ENCODE measurements at places on chromosomes 3 and 15.

DNA sequence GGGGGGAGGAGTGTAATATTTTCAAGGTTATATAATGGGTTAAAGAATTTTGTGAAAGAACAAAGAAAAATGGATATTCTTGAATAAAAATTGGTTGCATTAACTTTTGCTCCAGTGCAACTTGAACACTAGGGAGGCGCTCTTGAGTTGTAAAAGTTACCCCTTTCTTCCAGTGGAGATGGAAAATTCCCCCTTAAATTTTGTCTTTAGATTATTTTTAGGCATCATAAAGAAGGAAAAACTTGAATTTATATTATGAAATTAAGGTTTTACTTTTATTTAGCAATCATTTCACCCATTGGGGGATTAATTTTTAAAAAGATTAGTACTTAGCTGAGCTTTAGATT, 550 bp upstream of the CHD2 start:
- no peak for DNase-seq

- no peak for DNase-seq
Observed at GRCh38 chr3:131140891-131141290, 114.2 kb downstream of the NEK11 start.

DNA sequence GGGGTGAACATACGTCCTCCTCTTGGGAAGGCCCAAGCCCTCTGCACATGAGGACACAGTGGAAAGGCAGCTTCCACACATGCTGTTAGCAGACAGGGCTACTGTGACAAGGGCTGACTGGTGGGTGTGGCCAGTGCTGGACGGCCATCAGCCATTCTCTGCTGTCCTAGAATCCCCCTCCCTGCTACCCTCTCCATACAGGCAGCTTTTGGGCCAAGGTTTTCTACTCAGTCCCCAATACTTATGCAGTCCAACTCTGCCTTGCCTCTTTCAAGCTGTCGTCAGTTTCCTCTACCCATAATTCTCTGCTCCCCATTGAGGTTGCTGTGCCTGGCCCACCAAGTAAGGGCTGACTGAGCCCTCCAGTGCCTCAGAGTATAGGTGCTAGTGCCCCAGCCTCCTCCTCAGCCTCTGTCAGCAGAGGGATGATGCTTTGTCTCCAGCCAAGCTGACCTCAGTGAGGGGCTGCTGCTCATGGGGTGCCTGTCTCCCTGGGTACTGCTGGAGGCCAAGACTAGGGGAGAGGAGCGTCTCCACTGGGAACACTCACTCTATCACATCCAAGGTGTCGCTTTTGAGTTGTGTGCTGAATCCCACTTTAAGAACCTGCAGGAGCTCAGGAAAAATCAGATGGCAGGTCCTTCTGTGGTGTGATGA, 2.8 kb downstream of the LOXL1 start:
- DNase-seq, result no peak

DNA sequence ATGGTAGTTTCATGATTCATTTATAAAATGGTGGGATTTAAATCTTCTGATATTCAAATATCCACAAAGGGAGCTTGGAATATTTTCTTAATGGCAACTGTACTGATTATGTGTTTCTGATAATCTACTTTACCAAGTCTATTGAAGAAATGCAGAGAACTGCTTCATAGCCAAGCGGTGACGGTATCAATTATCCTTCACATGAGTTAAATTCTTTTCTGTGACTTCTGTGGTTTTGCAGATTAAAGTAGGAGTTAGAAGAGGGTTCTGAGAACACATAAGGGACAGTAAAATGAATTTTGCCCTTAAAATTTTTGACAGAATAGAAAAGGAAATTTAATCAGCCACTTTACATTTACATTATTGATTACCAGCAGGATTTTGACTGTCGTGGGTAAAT, 563.2 kb downstream of the GBE1 start:
- no peak for DNase-seq

- DNase-seq, result no peak
Observed at GRCh38 chr3:26237036-26237682, 385.4 kb upstream of the LRRC3B start.

DNA sequence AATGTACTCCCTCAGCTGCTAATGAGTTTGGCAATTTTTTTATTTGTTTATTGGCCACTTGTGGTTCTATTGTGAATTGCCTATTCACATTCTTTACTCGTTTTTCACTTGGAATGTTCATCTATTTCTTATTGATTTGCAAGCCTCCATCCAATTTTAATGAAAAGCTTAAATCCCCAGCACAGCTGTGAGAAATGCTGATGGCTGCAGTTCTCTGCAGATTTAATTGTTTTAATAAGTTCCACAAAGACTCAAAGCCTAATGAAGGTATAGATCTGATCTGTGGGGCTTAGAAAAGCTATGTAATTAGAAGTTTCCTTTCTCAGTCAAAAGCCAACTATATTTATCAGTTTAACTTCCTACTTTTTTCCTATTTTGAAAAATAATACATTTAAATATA, 41.5 kb downstream of the LYZL4 start:
- DNase-seq, result no peak

DNA sequence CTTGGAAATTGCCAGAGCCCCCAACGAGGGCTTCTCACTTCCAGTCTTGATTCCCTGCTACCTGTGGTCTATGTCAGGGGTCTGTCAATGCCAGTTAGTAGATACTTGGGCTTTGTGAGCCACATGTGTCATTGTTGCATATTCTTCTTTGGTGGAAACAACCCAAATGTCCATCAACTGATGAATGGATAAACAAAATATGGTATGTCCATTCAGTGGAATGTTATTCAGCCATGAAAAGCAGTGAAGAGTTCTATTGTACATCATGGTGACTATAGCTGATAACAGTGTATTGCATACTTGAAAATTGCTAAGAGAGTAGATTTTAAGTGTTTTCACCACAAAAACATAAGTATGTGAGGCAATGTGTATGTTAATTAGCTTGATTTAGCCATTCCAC, 288.1 kb downstream of the RPLP1 start:
- no peak for DNase-seq

- peak; percentile 91 for DNase-seq
Observed at GRCh38 chr15:40088929-40089755, 19.5 kb downstream of the BMF start.

DNA sequence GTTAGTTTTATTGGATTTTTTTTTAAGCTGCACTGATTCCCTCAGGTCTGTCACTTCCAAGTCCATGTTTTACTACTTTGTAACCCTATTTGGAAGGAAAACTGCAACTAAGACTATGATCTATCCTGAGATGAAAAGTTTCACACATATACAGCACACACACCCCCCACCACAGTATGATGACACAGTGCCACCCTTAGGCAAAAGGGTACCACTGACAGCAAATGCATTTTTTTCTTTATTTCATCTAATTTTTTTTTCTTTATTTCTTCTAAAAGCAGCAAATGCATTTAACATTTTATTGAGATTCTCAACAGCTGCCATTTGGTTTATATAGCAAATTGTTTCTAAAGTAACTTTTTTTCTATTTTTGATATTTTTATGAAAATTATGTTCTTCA, 21.2 kb downstream of the NGRN start:
- peak; percentile 51 for DNase-seq

DNA sequence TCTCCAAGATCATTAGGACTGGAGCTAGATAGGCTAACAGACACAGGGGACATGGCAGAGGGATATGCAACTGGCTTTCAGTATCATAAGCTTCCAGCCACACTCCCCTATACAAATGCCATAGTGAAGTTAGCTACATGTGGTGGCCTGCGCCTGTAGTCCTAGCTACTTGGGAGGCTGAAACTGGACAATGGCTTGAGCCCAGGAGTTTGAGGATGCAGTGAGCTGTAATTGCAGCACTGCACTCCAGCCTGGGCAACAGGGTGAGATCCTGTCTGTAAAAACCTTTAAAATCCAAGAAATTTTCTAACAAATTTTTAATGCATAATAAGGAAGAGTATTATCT, 37.3 kb downstream of the DLG1 start:
- no peak for DNase-seq

- DNase-seq, result no peak
Observed at GRCh38 chr3:2947536-2947935, 162.6 kb downstream of the IL5RA start.

- DNase-seq, result no peak
Observed at GRCh38 chr3:87186608-87187159, 40.4 kb upstream of the CHMP2B start.

- no peak for DNase-seq
Observed at GRCh38 chr3:70620367-70620766, 307.9 kb upstream of the MDFIC2 start.

GRCh38 chr3:131778526-131778925, 256.3 kb downstream of the CPNE4 start:
- DNase-seq, result no peak

- peak; percentile 23 for DNase-seq
Observed at GRCh38 chr3:131082871-131083863, 56.5 kb downstream of the NEK11 start.

DNA sequence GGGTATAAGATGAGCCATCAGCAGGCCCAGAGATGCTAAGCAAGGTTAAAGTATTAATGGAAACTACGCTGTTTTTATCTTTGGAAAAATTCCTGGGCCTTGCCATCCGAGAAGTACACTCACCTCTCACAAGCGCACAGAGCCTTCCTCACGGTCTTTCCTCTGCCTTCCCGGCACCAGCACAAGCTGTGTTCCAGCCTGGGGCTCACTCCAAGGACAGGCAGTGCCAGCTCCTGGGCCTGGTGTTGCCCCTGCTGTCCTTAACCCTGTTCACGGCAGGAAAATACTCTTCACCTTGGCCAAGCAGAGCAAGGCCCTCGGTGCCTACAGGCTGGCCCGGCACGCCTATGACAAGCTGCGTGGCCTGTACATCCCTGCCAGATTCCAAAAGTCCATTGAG, 14.3 kb upstream of the RHO start:
- peak; percentile 25 for DNase-seq

DNA sequence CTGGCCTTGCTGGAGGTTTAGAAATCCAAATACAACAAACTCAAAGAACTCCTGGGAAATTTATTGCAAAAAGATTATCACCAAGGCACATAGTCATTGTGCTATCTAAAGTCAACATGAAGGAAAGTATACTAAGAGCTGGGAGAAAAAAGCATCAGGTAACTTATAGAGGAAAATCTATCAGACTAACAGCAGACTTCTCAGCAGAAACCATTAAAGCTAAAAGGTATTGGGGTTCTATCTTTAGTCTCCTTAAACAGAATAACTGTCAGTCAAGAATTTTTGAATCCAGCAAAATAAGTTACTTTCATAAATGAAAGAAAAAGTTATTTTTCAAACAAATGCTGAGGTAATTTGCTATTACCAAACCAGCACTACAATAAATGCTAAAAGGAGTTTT, 8.0 kb downstream of the OR5K3 start:
- DNase-seq, result no peak

DNA sequence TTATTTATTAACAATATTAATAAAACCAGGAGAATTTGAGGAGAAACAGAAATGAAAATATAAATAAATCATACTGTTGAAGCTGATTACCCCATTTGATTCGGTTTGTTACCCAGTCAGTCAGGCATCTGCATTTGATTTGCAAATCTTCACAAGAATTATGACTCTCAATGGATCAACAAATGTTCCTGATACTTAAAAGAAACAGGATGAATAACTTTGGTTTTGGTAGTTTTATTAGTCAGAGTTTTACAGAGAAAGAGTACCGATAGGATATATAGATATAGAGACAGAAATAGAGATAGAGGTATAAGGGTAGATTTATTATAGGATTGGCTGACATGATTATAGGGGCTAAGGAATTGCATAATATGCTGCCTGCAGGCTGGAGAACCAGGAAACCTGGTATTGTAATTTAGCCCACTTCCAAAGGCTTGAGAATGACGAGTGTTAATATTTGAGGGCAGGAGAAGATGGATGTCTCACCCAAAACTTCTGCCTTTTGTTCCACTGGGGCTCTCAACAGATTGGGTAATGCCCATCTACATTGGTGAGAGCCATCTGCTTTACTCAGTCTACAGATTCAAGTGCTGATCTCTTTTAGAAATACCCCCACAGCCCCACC, 241.6 kb upstream of the COL8A1 start:
- DNase-seq, result no peak

DNA sequence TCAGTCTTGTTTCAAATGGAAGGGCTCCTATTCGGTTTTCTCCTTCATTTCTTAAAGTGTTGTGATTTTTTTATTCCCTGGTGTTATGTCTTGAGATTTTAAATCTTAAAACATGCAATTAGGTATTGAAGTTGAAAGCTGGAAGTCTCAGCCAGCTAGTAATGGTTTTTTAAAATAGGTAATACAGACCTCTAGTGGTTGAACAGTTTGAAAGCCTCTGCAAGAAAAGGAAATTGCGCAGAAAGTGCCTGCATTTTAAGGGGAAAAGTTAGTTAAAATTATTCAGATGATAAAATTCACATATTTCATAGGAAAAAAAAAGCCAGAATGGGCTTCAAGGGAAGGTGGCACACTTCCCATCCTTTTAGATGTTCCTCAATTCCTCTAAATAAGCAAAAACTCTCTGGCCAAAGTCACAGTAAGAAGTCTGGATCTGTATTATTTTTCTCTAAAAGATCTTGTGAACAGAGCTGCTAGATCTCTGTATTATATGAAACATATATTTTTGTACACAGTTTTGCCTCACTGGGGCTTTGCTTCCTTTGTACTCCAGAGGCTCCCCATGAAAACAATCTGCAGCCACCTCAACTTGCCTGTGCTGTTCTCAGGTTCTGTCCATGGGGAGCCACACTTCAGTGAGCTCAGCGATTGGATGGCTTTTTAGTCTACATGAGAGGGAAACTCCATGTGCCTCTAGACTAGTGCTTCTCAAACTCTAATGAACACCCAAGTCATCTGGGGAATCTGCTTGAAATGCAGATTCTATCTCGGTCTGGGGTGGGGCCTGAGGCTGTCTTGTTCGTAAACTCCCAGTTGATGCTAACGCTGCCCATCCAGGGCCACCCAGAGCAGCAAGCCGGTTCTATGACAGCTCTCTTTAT, 21.5 kb downstream of the AGTR1 start:
- peak; percentile 10 for DNase-seq

DNA sequence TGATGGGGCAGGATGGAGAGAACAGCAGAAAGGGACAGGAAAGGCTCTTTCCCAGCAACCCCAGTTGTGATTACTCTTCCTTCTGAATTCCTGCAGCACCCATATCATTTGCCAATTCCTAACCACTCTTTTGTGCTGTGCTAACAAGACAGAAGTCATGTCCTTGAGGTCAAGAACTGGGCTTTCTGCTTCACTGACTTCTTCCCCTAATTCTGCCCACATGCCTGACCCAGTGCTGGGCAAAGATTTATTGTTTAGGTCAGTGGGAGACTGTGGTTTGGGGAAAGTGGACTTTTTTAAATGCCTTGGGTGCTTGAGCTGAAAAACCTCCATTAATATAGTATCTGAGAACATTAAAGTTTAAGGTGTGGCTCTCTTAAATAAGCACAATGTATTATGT, 4.2 kb upstream of the EFCAB12 start:
- DNase-seq, result no peak

DNA sequence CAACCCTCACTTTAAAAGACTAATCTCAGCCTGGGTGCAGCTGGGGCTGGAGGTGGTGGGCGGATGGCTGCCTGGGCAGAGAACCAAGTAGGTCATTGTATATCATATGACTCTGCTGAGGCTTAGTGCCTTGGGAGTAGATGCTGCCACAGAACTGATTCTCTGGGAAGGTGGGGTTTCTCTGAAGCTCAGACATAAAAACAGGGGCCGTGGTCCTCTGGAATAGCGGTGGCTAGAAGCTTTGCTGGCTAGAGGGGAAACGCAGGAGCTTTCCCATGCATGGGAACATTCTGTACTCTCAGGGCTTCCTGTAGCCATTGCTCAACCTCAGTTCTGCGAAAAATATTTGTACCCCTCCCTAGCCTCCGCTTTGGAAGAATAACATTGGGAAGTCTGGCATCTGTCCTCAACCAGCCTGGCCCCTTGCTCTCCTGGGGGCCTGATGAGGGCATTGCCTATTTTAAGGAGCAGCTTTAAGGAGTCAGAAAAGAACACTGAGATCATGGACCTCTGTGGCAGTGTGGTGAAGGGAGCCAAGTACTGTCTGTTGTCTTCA, 14.7 kb downstream of the TIMP4 start:
- DNase-seq, result no peak
